Effector CD4-positive, alpha-beta T cell (primary cell): ENCODE measurements at places on chromosomes 5 and 9.

DNA sequence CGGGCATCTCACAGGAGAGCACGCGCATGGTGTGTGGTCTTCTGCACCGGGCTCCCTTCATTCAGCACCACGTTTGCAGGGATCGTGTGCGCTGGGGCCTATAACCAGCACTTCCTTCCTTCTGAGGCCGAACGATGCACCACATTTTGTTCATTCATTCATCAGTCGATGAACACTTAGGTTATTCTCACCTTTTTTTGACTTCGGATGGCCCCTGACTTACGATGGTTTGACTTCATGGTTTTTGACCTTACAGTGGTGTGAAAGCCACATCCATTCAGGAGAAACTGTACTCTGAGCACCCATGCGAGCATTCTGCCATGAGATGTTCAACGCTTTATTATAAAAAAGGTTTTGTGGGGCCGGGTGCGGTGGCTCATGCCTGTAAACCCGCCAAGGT lies 27.5 kb downstream of the TSPAN17 start:
- DNase-seq, result no peak

- no peak for DNase-seq
These were observed 74.5 kb downstream of the FBXO38 start for GRCh38 chr5:148458036-148458888.

DNA sequence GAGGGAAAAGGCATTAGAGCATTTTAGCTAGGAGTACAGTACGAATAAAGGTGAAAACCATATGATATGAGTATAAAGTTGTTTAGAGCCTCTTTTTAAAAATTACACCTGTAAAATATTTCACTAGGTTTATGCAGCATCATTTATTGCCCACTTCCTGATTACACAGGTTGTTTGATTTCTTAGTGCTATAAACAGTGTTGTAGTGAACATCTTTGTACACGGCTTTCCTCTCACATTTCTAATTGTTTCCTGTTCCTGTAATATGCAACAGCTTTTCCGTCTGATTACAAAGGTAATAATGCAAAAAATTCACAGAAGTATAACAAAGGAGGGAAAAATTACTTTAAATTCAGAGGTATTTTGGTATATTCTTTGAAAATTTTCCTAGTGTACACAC lies 13.0 kb downstream of the STOM start:
- DNase-seq, result no peak

GRCh38 chr9:120927269-120928014 lies 846 bp upstream of the TRAF1 start:
- no peak for DNase-seq

GRCh38 chr5:176812269-176813259 lies 2.2 kb downstream of the UNC5A start:
- no peak for DNase-seq

DNA sequence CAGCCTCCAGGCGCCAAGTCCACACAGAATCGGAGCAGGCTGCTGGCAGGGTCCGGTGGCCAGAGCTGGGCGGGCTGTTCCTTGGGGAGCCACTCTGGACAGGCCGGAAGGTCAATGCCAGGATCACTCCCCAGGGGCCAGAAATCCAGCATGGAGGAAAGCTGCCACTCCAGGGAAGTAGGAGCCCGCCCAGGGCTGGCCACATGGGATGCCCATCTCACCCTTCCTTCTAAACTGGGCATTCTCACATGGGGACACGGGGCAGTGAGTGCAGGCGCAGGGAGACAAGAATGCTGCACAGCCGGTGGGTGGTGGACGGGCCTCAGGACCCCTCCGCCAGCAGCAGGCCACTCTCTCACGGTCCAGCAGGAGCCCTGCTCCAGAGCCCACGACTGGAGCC lies 58.2 kb downstream of the ADAMTS2 start:
- DNase-seq, result no peak

DNA sequence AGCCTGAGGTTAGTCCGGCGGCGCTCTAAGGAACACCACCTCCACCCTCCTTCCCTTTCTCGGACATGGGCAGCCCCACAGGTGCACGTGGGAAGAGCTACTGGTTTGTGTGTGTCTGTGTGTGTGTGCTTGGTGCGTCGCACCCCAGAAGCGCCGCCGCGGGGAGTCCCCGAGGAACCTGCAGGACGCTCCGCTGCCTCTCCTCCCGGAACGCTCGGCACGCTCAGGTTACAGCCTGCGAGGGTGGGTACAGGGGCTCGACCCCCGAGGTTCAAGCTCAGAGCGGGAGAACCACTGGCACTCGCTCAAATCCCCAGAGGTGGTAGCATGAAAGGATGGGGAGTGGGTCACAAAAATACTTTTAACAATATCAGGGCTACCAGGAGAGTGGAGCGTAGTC lies 2.0 kb downstream of the ASTN2 start:
- DNase-seq, result no peak

- DNase-seq, result no peak
These were observed 60.8 kb downstream of the WNK2 start for GRCh38 chr9:93244510-93245436.

DNA sequence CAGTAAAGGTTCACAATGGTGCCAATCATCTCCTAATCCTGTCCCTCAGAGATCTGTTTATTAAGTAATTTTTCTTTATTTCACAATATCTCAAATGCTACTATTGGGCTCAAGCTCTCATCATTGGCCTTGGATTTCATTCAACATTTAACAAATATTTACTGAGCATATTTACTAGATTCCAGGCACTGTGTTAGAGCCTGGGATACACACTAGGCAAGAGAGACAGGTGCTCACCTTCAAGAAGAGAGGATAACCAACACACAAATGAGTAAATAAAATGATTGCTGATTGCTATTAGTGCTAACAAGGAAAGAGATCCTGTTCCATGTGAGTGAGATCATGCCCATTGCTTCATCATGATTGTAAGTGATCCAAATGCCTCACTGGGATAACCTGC lies 27.4 kb downstream of the PPP2R2B start:
- no peak for DNase-seq

DNA sequence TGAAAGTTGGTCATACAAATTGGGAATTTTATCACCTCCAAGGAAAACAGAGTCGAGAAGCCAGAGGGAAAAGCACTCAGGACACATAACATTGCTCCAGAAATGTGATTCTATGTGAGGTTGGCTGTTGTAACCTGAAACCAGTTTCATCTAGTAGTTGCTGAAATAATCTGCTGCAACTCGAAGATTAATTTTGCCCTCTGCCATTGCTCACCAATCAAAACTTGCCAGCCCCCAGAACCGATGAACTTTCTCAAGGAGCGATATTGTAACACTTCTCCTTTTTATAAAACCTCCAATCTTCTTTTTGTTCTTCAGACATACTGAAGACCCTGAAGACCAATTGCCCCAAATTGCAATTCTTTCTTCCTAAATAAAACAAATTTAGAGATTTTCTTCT lies 31.1 kb downstream of the C5orf58 start:
- no peak for DNase-seq

DNA sequence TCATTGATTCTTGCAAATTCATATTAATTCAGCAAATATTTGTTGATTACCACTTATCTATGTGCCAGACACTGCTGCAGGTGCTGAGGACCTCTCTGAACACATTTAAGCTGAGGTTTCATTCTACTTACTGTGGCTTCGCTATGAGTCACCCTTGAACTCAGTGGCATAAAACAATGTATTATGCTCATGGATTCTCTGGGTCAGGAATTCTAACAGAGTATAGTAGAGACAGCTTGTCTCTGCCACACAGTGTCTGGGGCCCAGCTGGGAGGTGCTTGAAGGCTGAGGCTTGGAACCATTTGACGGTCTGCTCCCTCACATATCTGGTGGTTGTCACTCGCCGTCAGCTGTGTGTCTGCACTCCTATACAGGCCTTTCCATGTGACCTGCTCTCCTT lies 124.3 kb upstream of the NR3C1 start:
- DNase-seq, result no peak
